Stimulated activated CD4-positive, alpha-beta T cell treated with anti-CD3 and anti-CD28 coated beads, TNF-alpha, amount 100 ng/mL, for 4 hours (primary cell): ENCODE measurements at places on chromosomes 4 and X.

- DNase-seq, result no peak
Measured at GRCh38 chr4:8548731-8549351, 31.4 kb upstream of the GPR78 start.

GRCh38 chr4:2942037-2942531 is 21.1 kb downstream of the NOP14 start:
- DNase-seq, result no peak

DNA sequence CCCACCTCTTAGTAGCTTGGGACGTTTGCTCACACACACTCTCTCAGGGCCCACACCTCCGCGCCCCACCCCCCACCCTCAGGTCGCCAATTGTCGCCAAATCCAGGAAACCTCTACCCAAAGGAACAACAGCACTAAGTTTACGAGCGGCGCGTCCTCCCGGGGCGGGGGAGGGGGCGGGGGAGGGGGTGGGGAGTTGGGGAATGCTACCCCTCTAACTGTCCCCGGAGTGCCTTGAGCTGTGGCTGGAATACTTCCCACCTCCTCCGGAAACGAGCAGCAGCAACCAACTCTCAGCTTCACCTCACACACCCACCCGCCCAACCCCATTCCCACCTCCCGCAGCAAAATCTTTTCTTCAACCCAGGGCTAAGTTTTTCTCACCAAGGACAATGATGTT is 135.6 kb upstream of the ZIC3 start:
- DNase-seq, result no peak

DNA sequence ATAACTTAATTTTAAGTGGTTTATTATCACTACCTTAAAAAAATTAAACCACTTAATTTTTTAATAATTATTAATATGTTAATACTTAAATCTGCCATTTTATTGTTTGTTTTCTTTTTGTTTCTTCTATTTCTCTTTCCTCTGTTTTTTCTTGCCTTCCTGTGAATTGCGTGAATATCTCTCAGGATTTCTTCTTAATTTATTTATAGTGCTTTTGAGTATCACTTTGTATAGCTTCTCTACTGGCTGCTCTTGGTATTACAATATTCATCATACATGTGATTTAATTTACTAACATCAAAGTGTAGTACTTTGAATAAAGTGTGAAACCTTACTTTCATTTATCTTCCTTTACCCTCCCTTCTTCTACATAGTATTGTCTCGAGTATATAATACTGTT is 349.5 kb upstream of the CPXCR1 start:
- no peak for DNase-seq

DNA sequence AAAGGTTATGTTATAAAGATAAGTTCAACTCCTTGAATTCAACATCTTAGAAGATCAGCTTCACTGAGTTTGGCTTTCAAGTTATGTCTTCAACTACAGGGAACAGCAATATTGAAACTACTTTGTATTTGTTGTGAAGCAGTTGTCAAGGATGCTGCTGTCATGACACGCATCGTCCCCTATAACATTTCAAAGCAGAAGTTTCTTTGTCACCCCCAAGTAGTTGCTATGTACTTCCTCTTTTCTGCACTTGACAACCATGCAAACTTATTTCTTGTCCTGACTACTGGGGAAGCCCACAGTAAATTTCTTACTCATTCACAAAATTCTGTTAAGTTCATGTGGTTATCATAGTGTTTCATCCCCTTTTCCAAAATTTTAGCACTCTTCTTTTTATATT is 14.3 kb downstream of the ANTXR2 start:
- DNase-seq, result no peak

DNA sequence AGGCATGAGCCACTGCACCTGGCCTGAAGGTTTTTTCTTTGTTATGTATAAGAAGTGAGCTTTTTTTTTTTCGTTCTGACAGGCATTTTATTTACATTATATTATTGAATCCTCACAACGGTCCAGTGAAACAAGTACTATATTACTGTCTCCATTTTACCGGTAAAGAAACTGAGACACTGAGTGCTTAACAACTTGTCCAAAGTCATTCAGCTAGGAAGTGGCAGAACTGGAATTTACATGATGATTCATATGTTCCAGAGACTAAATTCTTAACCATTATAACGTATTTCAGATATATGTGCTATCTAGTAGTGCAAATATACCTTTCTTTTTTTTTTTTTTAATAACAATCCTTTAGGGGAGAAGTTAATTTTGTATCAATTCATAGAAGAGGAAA is 18.4 kb upstream of the SLC6A14 start:
- no peak for DNase-seq

DNA sequence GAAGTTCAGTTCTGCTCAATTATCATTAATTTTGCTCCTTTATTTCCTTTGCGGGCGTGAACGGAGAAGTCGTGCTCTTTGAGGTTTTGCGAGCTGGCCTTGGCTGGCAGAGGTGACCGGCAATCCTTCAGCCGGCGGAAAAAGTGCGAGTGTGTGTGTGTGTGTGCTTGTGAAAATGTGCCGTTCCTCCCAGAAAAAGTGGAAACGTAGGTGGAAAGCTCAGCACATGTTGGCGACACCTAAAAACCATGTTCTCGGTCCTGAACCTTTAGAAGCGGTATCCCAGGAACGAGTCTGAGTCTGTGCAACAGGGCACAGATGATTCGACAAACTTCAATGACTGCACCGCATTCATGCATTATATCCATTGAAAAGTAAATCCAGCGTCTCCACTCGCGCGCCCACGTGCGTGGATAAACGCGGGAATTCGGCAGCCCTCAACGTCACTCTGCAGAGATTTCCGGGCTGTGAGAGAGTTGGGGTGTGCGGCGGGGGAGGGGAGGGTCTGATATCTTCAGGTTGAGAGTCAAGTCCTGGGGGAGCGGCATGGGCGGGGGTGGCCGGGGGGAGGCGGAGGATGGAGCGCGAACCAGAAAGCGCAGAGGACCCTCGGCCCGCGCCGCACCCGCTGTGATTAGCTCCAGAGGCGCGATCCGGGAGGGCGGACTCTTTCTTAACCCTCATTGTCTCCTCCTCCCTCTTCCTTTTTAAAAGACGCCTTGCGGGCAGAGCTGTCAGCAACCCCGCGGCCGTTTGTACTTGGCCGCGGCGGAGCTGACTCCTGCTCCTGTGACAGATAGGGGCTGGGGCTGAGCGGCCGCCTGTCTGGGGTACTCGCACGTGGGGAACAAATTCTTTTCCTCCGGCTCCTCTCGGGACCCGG is at the start of gene SHISA3:
SHISA3 (plus strand) TSS at position 737 of the 883 bp plus-strand sequence. CDS start 569 bp downstream, outside the sequence.
- DNase-seq, result no peak

GRCh38 chr4:72365016-72365415 is 204.0 kb downstream of the ADAMTS3 start:
- no peak for DNase-seq

DNA sequence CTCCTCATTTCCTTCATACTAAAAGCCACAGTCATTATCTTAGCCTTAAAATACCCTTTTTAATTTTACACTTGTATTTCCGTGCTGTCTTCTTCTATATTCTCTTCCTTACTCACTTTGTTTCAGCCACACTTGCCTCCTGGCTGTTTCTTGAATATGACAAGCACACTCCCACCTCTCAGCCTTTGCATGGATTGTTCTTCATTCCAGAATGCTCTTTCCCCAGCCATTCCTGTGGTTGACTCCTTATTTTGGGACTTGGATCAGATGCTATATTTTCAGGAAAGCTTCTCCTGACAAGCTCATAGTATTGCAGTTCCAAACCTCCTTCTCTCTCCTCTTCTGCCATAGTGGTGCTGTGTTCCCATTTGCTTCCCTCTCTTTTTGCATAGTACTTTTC is 291.3 kb downstream of the PDHA2 start:
- no peak for DNase-seq

GRCh38 chr4:19689511-19689910 is 562.2 kb upstream of the SLIT2 start:
- DNase-seq, result no peak

GRCh38 chr4:19095491-19096046 is 1074.0 kb upstream of the LCORL start:
- no peak for DNase-seq

GRCh38 chrX:49960061-49960460 is 37.7 kb downstream of the CLCN5 start:
- no peak for DNase-seq

DNA sequence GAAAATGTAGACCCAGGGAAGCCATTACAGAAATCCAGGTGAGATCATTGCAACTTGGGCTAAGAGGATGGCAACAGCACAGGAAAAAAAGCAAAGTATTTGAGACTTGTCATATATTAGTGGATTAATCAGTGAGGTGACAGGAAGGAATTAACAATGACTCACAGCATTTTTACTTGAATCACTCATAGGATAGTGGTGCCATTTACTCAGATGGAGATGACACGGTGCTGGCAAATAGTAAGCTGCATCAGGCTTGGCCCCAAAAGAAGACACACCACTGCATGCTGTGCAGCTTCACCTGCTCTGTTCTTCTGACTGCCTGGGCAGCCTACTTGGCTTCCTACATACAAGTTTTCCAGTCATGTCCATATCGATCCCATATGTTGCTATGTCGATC is 144.8 kb downstream of the FRYL start:
- DNase-seq, result no peak

DNA sequence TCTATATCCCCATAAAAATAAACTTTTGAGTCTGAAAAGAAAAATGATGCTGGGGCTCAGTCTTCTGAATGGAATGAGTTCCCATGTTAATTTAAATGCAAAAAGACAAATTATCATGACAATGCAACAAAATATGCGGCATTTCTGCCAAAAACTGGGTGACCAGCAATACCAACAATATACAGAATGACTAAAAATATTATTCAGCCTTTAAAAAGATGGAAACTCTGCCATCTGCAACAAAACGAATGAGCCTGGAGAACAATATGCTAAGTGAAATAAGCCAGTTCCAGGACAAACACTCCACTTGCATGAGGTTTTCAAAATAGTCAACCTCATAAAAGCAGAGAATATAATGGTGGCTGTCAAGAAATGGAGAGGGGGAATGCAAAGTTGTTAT is 558.5 kb downstream of the IL15 start:
- DNase-seq, result no peak

DNA sequence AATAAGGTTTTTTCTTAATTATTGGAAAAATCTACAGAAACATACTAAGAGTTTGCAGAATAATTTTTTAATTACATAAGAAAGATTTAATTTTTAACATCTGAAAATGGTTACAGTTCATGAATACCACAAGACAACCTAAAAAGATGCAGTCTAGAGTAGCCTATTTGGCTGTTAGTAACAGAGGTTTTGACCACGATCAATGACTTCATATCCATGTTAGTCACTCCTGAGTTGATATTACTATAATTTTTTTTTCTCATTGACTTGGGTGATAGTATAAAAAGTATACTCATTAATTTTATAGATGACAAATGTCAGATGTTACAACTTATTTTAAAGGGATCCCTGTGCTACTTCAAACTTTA is 272.5 kb downstream of the DCTD start:
- DNase-seq, result no peak

- DNase-seq, result no peak
Measured at GRCh38 chr4:154738426-154738825, 5.4 kb upstream of the LRAT start.

- no peak for DNase-seq
Measured at GRCh38 chrX:109918753-109919152, 84.2 kb upstream of the TMEM164 start.

DNA sequence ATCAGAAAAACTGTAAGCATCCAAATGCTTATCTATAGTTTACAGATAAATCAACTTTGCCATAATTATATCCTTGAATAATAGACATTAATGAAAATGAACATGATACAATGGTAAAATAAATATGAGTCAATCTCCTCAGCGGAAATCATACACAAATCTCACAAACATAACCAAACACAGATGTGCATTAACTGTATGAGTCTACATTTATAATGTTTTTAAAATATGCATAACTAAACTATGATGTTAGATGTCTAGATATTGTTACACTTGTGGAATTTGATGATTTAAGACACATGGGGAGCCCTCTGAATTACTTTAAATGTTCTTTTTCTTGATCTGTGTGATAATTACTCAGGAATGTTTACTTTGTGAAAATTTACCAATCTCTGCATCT is 951.2 kb downstream of the TECRL start:
- no peak for DNase-seq

DNA sequence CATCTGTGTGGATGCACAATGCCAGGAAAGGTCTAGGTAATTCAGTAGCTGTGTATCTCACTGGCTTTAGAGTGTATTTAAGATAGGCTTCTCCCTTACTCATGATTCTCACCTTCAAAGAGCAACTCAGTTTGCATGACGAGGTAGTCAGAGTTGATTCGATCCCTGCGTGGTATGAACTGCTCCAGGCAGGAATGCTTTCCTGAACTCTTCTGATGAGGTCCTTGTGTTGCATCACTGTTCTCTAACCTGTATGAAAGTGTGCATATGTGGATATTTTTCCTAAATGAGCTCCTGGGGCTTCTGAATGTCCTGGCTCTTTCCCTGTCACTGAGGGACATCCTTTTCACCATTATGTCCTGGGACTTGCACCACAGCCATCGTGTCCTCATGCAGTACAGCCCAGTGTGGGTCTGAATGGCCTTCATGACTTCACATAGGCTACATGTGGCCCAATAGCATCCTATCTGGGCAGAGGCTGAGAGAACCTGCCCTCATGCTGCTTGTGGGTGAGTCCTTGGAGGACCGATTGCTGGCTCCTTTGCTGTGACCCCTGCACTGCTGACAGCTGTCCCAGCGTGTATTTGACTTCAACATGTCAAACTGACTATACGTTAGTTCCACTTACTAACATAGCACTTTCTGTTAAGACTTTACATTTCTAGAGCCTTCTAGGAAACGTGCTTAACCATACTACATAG is 65.3 kb upstream of the WDR1 start:
- DNase-seq, result no peak

GRCh38 chr4:52407545-52407944 is 251.6 kb downstream of the USP46 start:
- DNase-seq, result no peak

DNA sequence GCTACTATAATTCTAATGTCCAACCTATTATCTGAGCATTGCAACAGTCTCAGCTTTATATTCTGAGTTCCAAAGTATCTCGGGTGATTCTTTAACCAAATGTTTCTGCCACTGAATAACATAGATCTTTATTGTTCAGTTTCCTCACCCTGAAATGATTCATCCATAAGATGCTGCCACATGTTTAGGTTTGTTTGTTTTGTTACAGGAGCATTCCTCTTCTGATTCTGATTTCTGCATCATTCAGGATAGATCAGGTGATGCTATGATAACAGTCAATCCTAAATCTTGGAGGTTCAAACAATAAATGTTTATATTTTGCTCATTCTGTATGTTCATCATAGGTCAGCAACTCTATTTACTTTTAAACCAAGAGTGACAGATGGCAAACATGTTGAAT is 927.6 kb downstream of the PCDH7 start:
- DNase-seq, result no peak
